Adipocyte (in vitro differentiated cells): ENCODE measurements at places on chromosomes 5 and 9.

DNA sequence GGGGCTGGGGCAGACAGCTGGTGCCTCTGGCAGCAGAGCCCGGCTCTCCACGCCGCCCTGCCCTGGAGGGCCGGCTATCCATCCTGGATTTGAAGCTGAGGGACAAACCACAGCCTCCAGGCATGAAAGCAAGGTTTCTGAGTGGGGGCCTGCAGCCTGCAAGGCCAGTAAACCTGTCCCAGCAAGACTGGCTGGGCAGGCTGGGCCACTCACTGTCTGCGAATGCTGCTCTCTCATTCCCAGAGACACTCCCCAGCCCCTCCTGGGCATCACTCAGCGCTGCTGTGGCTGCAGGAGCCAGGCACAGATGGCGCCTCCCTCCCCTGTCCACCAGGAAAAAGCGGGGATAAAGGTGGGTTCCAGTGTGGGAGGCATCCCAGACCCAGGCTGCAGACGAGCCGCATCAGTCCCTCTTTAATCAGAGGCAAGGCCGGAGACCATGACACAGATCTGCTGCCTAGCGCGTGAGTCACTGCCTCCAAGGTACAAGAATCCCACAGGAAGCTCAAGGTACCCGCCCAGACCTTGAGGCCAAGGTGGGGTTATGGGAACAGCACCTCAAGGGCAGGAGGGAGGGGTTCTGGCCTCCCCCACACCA lies 118.0 kb downstream of the VAV2 start:
- peak; percentile 70 for DNase-seq

GRCh38 chr5:14818931-14819790 lies 52.4 kb downstream of the ANKH start:
- DNase-seq, result no peak

DNA sequence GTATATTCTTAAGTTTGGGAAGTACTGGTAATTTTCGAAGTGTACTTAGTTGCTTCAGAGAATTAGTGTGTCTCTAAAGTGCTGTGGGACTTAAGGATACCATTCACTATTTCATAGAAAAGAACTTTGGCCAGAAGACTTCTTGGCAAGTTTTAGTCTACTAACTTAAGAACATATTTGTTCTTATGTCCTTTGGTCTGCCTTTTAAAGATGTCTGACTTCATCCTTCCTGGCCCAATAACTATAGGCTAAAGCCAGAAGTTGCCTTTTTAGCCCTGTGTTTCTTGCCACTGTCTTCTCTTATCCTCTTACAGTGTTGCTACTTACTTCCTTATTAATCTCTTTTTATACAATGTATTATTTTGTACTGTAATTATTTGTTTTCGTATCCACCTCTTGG lies 6.3 kb downstream of the RBM27 start:
- no peak for DNase-seq

DNA sequence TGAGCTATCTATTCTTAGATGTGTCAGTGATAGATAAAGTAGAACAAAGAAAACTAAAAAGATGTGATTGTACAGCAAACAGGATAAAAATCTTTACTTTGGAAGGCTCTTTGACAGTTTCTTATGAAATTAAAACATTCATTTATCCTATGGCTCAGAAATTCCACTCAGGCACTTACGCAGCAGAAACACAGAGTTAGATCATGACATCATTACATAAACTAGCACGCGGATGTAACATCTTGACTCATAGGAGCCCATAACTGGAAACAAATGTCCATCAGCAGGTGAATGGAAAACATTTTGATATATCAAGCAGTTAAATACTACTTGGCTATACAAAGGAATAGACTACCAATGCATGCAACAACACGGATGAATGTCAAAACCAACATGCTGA lies 45.3 kb downstream of the ICE1 start:
- peak; percentile 2 for DNase-seq

DNA sequence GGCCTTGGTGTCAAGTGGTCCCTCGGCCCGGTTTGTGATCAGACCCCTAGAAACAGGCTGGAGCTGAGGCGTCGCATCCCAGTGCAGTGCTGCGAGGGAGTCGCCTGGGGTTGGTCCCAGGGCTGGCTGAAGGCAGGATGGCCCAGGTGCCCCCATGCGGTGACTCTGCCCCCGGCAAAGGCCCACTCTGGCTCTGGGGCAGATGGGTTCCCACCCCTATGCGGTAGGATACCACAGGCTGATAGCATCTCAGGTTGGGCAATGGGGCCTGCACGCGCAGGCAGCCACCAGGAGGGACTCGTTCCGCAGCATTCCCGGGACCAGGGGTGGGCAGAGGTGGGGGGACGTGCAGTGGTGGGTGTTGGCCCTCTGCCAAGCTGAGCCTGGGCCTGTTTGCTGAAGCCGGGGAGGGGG lies 86.0 kb downstream of the RXRA start:
- DNase-seq, result no peak

- DNase-seq, result peak; percentile 54
Observed at GRCh38 chr9:133707065-133707762, 30.9 kb downstream of the SARDH start.

GRCh38 chr9:35716230-35716629 lies 15.8 kb downstream of the TLN1 start:
- DNase-seq, result no peak

GRCh38 chr9:134488331-134489280 lies 153.0 kb upstream of the COL5A1 start:
- no peak for DNase-seq

DNA sequence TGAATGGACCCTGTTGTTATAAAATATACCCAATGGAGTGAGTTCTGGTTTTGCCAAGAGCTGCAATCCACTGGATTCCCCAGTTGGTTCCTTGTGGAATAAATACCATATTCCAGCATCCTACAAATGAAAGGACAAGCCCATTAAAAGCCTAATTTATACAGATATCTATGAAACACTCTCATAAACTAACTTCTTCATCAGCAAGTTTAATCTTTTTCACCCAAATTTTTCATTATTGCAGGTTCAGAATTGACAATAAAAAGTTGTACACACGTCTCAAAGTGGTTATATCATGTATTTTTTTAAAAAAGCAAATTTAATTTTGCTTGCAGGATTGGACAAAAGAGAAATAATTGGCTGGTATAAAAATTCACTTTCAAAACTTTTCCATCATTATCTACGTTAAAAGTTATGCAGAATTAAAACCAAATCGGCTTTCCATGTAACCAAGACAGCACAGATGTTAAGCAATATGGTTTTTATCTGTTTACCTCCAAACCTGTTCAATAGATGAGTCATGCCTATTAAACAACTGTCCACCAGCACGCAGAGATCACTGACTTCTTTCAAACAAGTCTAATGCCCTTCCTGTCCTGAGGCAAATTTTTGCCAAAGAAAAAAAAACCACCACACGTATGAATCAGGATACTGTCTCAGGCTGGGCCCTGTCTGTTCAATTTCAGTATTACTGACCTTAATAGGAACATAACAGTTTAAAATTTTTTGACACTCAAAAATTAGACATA lies 42.5 kb downstream of the CEMIP2 start:
- DNase-seq, result peak; percentile 62

GRCh38 chr9:4812858-4813257 lies 20.1 kb downstream of the RCL1 start:
- DNase-seq, result no peak

DNA sequence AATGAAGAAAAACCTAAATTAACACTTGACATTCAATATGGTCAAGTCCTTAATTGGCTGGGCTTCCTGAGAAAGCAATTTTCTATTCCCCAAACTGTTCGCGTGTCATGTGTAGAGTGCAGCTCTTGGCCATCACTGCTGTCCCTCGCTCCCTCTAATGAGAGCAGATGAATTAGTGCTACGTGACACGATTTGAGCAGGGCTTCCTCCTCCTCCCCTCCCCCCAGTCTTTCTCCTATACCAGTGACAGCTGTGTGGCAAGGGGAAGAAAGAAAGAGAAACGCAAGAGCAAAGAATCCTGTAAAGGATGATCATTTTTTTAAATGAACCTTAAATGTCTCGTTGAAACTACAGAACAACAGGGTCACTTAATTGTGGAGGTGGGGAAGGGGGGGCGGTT lies 159.6 kb downstream of the BNC2 start:
- no peak for DNase-seq

DNA sequence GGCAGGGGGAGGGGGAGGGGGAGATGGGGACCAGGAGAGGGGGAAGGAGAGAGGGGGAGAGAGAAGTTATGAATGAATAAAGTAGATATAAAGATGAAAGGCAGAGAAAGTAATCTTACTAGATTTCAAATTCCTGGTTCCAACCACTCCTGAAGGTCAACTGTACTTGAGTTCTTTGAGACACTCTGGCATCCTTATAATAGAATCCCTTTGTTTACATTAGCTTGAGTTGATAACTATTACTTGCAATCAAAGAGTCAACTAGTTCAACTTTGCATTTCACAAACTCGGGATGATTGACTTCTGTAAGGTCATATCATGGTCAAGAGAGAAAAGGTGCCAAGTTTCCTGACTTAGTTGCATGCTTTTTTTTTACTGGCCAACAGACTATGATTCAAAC lies 42.2 kb downstream of the BAAT start:
- DNase-seq, result no peak

DNA sequence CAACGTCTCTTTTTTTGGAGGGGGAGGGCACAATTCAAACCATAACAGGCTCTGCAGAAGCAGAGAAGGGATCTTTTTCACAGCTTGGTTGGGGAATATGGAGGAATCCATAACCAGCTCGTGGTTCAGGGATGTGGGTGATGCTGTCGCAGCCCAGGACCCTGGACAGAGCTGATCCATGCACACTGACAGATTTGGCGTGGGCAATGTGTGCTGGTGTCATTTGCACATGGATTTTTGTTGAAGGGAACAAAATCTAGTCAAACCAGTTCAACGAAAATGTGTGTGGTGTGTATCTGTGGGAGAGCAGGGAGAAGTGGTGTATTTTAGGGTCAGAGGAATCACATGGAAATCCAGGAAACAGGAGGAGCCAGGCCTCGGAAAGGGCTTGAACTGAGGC lies 4.2 kb downstream of the DOCK2 start:
- DNase-seq, result peak; percentile 48

GRCh38 chr5:75523275-75523674 lies 11.6 kb downstream of the POLK start:
- no peak for DNase-seq

DNA sequence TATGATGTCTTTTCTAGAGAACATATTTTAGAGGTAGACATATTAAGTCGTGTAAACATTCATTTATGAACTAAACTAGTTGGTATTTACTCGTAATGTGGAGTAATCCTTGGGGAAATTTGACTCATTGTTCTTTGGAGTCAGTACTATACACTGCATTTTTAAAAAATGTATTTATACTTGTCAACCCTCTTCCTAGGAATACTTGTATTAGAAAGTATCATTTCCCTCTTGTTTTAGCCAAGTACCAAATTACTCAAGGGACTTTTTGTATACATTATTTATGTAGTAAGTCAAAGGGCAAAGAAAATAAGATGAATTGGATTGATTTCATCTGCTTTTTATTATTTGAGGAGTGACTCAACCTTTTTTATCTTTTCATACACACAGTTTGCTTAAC lies 248.1 kb upstream of the IZUMO3 start:
- DNase-seq, result no peak

GRCh38 chr9:75464726-75465125 lies 376.4 kb downstream of the OSTF1 start:
- no peak for DNase-seq

DNA sequence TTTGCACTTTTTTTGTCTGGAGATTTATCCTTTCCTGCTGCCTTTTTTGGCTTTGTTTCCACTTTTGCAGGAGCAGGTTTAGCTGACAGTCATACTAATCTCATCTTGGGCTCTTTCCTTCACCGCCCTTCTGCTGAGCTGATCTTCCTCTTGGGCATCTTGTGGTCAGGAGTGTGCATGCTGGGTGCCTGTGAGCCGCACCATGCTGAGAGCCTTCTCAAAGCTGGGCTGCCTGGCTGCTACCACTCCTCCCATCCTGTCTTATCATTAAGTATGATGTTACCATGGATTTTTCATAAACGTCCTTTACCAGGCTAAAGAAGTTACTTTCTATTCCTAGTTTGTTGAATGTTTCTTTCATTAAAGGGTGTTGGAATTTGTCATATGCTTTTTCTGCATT lies 49.5 kb upstream of the MCCC2 start:
- DNase-seq, result no peak

GRCh38 chr5:32182463-32183063 lies 8.4 kb upstream of the GOLPH3 start:
- DNase-seq, result no peak

DNA sequence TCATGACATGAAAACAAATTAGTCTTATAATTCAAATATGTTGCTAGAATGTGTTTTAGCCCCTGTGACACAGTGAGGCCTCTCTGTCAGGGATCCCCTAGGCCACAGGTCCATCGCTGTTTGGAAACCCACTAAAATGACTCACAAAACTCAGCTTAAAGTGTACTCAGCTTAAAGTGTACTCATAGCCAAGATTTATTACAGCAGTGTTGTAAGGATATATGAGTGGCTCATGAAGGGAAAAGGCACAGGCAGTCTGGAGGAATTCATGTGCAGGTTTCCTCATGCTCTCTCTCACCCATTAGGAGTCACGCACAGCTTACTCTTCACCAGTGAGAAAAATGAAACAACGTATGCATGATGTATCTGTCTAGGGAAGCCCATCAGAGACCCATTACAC lies 24.4 kb upstream of the TGFBI start:
- no peak for DNase-seq

GRCh38 chr5:12848709-12849108 lies 944.5 kb upstream of the CTNND2 start:
- DNase-seq, result no peak

DNA sequence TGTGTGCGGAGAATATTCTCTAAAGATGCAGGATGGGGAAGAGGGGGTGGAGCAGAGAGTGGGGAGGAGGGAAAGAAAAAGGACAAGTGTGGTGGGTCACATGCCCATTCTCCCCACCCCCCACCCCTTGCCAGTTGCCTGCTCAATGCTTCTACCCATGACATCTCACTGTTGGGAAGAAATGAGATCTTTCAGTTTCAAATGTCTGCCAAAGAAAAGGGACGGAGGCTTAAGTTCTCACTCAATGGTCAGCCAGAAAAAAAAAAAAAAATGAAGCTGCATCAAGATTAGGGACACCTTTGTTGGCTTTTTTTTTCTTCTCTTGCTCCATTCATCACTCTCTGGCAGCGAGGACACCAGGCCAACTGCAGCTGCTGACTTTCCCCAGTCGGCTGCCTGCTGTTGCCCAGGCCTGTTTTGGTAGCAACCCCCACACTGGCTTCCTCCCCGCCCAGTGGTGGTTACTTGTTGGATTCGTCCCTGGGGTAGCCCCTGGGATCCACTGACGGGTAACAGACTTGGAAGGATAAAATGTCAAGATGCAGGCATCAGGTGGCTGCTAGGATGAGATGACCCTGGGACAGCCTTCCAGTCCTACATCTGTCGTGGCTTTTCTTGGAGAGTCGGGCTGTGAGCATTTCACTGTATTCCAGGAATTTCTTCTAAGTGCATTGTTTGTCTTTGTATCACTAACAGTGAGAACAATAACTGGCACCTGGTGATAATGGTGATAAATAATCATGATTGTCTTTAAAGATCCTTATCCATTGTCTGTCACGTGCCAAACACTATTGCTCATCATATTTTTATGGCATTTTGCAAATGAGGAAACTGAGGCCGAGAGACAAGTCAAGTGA lies 9.1 kb downstream of the WWC1 start:
- no peak for DNase-seq

- DNase-seq, result no peak
Observed at GRCh38 chr9:94770334-94770733, 43.8 kb downstream of the AOPEP start.

GRCh38 chr9:81589819-81590218 lies 99.5 kb downstream of the TLE1 start:
- DNase-seq, result no peak

GRCh38 chr5:151089726-151090125 lies 8.9 kb upstream of the TNIP1 start:
- DNase-seq, result no peak

- no peak for DNase-seq
Observed at GRCh38 chr9:92373167-92373566, 31.2 kb downstream of the OGN start.
